Melanocyte of skin (primary cell): ENCODE measurements at places on chromosomes 3 and 15. TPM values are rescaled to one million over a fixed set of nuclear protein-coding genes. Genes with fewer than 3 reads are reported as not detected.

Gene POPDC2
- 0.36 and 1.4 TPM in 2 replicates for total RNA-seq

Gene ARHGAP11A
- 9.8 and 10.0 TPM in 2 replicates for total RNA-seq

Gene ERICH6
- not detected in 2 replicates for total RNA-seq

Gene CRYGS
- 1.0 and 2.2 TPM in 2 replicates for total RNA-seq

Gene ENTPD3
- total RNA-seq, result under 0.01 TPM in 2 replicates

Gene SEMA3G
- total RNA-seq, result under 0.01 TPM in 1 of 2 replicates, not detected in the other

Gene ZBTB20
- total RNA-seq, result 4.0 and 8.6 TPM in 2 replicates

Gene LRRC15
- total RNA-seq, result under 0.01 TPM in 1 of 2 replicates, not detected in the other

Gene NECTIN3
- 43.6 and 54.0 TPM in 2 replicates for total RNA-seq

Gene CASR
- total RNA-seq, result not detected in 2 replicates
